ENCODE measurements at places on chromosomes 3 and 15.

- peak; percentile 48 for DNase-seq
Measured at GRCh38 chr3:16374047-16374934, 109.3 kb downstream of the OXNAD1 start.

- no peak for DNase-seq
Measured at GRCh38 chr15:80698676-80699075, 3.6 kb downstream of the ABHD17C start.

DNA sequence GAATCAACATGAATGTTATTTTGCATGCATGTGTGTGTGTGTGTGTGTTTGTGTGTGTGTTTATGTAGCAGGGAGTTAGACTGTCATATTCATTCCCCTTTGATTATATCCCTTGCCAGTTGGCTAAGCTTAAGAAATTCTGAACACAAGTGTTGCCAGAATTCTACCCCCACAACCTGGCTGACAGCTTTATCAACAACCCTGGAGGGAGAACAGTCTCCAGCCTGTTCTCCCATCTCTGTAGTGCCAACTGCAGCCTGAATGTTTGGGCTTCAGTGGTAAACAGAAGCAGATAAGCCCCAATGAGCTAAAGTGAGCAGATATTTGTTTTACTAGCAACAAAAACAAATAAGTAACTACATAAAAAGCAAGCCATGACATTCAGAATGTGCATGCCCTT is 162.6 kb upstream of the ABI3BP start:
- no peak for DNase-seq

GRCh38 chr3:13143381-13144004 is 70.3 kb upstream of the IQSEC1 start:
- DNase-seq: no peak

- no peak for DNase-seq
Measured at GRCh38 chr3:136196064-136196400, at the start of gene MSL2. Gene MSL2 (minus strand): TSS chr3:136196335. CDS start chr3:136195113, 1,222 bp downstream.

DNA sequence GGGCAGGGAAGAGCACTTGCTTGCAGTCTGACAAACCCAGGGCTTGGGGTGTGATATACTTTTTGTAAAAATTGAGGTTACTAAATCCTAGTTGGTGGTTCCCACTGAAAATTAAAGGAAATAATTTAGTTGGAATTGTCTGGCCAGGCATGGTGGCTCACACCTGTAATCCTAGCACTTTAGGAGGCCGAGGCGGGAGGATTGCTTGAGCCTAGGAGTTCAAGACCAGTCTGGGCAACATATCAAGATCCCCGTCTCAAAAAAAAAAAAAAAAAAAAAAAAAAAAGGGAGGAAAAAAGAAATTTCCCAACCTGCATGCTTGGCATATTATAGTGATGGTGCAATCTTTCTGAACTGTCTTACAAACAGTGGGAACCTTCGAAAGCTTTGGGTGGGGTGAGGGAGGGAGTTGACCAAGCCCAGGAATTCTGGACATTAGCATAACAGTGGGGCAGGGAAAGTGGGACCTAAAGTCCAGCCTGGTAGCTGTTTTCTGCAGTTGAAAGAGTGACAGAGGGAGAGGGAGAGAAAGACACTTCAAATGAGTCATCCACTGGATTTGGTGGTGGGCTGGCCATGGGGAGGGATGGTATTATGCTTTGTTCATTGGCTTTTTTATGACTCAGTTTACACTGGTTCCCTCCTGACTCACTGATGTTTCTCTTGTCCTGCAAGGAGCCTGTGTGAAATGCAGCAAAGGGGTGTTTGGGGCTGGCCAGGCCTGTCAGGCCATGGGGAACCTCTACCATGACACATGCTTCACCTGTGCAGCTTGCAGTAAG is 41.1 kb downstream of the LIMD1 start:
- DNase-seq: no peak

DNA sequence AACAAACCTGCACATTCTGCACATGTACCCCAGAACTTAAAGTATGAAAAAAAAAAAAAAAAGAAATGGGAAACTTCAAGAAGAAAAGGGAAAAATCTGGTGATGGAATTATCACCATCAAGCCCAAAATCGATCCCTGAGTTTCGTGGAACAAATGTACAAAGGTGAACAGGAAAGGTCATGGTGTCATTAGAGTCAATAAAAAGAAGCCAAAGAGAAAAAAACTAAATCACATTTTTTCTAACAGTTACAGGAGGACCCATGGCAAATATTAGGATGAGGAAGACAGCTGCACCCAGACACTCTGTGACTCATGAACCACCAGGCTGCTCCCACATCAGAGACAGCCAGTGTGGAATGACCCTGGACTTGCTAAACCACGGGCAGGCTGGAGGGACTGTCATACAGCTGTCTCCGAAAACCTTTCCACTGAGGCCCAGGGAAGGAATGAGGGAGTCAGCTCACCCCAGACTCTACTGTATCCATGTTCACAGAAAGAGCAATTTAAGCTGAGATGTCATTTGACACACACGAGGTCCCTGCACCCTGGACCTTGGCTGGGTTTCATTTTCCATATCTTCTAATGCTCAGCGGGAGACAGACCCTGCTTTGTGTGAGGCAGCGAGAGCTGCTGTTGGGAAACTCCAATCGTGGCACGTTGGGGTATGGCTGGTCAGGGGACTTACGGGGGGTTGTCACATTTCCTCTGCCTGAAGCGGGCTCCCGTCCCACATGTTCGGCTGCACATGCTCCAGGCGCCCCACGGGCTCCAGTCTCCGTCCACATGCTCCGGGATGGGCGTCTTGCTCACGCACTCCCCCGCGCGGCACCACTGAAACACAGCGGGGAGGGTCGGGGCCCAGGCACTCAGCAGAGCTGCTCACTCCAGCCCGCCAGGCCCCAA is 210.2 kb downstream of the ADAMTS17 start:
- DNase-seq: peak; percentile 40

DNA sequence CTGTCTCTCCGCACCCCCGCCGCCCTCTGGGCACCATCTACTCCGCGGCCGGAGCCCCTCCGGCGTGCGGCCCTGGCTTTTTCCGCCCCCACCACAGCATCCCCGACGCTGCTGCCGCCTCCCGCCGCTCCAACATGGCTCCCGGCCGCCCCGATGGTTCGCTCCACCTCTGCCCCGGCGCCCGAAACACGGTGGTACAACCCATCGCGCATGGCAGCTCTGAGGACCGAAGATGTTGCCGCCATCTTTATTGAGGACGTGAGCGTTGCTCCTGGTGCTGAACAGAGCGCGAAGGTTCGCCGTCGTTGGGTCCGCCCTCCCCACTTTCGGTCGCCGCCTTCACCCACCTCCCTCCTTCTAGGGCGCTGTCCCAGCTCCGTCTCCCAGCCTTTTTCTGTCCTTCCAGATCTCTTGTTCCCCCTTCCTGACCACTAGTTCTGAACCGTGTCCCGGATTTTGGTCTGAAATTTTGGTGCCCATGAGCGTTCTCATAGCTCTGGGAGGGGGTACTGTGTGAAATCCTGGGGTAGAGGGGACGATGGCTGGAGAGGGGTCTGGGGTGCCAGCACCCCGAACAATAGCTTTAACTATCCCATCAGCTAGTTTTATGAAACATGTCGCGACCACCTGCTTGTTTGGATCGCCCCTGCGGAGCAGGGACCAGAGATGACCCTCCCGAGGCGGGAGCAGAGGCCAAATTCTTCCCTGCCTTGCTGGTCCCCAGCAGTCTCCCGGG is at the start of gene CELSR3:
Gene CELSR3, minus strand, starts transcription at position 134 of the 736 bp plus-strand sequence. CDS start 252 bp downstream, outside the sequence.
- DNase-seq: peak; percentile 90

DNA sequence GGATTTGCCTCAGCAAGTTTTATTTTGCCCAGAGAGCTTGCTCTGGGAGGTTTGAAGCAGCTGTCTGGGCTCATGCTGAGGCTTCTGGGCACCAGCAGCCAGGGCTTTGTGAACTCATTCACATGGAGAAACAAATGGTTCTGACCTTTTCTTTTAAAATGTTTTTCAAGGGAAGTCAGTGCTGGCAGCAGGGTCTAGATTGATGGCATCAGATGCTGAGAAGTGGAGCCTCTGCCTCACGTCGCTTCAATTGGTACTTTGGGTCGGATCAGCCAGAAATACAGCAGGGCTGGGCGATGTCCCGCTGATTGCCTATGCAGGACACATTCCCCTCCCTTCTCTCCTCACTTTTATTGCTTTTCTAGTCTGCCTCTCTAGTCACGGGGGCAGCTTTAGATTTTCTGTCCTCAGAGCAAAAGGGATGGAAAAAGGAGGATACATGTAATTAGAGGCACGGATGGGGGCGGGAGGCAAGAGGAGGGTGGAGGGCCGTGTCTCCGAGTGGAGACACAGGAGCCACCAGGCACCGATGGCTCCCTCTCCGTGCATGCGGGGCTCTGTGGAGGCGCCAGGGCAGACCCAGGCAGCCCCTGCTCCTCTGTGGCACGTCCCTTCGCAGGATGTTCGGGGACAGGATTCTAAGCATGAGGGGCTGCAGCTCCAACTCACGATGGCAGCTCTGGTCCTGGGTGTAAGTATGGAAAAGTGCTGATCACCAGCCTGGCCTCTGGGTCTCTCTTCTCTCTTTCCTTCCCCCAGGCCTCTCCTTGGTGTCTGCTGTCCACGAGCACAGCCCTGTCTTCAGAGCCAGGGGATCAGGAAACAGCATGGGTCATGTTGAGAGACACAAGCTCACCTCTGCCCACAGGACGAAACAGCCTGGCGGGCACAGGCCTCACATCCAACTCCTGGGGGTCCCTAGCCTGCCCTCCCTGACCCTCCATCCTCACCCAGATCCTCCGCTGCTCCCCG is 116.1 kb downstream of the FAM43A start:
- DNase-seq: no peak

DNA sequence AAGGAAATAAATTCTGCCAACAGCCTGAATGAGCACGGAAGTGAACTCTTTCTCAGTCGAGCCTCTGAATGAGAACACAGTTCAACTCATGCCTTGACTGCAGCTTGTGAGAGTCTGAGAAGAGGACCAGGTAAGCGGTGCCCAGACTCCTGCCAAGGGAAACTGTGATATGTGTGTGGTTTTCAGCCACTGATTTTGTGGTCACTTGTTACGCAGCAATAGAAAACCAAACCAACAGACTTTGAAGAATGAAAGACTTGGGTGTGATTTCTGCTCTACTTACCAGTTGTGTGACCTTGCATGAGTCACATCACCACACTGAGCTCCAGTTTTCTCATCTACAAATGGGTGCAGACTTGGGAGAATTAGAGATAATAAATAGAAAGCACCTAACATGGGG is 30.6 kb upstream of the FAM107A start:
- DNase-seq: peak; percentile 77

DNA sequence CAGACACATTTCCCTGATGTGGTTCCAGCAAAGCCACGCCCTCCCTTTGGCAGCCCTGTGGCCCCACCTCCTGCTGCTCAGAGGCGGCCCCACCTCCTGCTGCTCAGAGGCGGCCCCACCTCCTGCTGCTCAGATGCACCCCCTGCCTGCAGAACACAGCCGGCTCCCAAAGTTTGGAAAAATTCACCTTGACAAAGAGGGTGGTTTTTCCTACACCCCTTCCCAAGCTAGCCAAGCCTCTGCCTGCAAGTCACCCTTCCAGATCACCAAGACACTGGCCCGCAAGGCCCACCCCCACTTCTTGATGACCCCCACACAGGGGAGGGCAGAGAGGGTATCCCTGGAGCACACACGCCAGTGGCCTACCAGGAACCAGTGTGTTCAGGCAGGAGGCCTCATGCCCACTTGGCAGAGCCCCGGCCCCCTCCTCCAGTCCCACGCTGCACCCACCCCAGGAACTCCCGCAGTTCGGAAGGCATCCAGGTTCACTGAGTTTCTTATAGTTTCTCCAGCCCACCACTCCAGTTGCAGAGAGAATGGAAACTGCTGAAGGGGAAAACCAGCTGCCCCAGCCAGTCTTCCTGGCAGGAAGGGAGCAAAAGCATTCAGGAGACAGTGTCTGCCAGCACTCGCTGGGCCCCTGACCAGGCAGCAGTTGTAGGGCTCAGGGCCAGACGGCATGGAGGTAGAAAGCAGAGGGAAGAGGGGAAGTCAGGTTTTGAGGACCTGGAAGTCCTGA is 2.3 kb upstream of the HAPLN3 start:
- DNase-seq: peak; percentile 65

DNA sequence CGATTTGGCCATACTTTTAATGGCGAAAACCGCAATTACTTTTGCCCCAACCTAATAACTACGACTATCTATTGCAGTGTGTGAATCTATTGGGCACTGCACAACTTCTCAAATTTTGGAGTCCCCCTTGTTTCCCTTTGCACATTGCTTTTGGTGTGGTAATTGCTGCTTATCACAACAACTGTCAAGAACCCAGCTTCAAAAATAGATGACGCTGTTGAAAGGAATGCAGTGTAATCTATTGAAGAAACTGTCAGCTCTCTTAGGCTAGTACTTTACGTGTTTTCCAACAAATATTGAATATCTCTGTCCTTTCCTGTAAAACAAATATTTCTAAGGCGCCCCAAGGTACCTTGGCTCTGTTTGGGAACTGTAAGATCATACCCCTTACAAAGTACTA is 222.8 kb upstream of the UBE2E2 start:
- no peak for DNase-seq

- no peak for DNase-seq
Measured at GRCh38 chr3:19539518-19540392, 391.4 kb downstream of the KCNH8 start.

DNA sequence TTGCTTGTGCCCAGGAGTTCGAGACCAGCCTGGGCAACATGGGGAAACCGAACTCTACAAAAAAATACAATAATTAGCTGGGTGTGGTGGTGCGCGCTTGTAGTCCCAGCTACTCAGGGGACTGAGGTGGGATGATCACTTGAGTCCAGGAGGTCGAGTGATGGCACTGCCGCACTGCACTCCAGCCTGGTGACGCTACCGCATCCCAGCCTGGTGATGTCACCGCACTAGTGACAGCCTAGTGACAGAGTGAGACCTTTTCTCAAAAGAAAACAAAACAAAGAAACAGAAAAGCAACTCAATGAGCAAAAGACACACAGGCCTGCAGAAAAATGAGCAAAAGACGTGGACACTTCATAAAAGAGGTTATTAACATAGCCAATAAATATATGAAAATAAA is 19.9 kb upstream of the SYNM start:
- DNase-seq: no peak

GRCh38 chr15:95162967-95163531 is 931.7 kb downstream of the MCTP2 start:
- DNase-seq: no peak

DNA sequence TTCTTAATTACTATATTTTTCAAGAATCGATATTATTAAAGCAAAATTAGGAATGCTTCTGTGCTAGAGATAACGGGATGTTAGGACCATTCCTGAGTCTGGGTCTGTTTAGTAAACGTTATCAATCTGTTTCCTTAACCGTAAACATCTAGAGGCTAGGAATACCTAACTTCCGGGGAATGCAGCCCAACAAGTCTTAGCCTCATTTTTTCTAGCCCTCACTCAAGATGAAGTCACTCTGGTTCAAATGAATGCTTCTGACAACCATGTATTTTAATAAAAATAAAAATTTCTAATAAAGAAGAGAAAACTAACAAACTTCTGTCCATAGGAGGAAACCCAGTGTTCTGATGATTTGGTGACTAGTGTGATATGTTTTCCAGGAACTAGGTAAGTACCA is 11.1 kb upstream of the SELENOK start:
- DNase-seq: no peak

DNA sequence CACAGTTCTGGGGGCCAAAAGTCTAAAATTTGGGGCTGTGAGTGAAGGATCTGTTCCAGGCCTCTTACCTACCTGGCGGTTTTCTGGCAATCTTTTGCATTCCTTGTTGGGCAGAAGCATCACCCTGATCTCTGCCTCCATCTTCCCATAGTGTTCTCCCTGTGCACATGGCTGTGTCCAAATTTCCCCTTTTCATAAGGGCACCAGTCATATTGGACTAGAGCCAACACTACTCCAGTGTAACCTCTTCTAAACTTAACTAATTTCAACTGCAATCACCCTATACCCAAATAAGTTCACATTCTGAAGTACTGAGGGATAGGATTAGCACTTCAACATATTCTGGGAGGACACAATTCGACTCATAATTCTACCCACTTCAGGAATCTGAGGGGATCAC is 85.0 kb downstream of the CCNL1 start:
- no peak for DNase-seq

- DNase-seq: peak; percentile 68
Measured at GRCh38 chr3:112437146-112438022, 61.9 kb downstream of the BTLA start.

Data from activated CD4-positive, alpha-beta T cell treated with anti-CD3 and anti-CD28 coated beads, Interleukin-2, Interleukin-6, amounts not matched to agents 100 ng/mL and 50 ng/mL, durations not matched to agents 16 hours and 8 hours (primary cell).